ENCODE measurements at places on chromosomes 6 and 20.

DNA sequence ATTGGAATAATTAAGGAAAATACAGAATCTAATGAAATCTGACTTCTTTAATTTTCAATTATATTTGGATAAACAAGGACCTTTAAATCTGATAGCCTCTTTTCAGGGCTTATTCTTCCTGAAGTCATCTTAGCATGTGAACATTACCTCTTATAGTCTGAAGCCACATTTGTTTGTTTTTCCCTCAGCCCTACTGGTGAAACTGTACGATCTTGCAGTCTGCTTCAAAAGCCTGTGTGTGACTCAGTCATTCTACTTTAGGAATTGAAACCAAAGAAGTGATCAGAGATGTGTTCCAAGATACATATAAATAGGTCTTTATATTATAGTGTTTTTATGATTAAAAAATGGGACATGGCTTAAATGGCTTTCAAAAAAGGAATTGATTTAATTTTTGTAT is 67.5 kb downstream of the MACROD2 start:
- no peak for DNase-seq

DNA sequence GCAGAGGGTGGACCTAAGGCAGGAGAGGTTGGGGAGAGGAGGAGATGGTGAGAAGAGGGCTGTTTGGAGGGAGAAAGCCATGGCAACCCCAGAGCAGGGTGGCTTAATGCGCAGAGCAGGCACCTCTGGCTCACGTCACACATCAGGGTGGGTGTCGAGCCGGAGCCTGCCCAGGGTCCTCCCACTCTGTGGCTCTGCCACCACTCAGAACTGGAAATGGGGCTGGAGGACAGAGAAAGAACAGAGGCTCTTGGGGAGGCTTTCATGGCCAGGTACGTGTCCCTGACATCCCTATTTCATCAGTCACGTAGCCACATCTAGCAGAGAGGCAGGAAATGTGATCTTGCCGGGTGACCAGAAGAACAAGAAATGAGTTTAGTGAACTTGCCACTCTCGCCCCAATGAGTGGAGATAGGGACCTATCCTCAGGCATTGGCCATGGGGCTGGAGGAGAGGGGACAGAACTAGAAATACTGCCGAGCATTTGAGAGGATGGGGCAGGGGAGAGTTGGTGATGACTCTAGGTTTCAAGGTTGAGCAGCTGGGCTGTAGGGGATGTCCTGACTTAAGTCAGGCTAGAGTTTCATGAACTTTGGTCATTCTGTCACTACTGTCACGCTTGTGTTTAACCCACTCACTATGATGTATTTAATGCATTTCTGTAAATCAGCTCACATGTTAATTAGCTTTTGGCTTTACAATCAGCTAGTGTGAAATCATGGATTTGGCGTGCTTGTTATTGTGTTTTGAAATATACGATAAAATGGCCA is 52.7 kb downstream of the CDH26 start:
- DNase-seq, result no peak

DNA sequence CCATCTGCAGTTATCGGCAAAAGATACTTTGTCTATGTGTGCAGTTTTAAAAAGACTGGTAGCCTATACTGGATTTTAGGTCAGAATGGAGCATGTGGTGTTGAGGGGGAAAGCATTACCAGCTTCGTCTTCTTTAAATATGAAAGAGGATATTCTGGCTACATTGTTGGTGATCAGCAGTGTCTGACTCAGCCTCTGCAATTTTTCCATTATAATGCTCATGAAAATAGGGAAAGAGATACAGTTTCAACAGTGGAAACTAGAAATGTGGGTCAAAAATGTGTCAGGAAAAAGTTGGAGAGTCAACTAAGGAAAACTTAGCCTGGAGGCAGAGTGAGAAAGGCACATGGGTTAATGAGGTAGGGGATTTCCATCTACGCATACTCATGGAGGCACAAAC is 45.2 kb downstream of the HDGFL1 start:
- DNase-seq, result no peak

DNA sequence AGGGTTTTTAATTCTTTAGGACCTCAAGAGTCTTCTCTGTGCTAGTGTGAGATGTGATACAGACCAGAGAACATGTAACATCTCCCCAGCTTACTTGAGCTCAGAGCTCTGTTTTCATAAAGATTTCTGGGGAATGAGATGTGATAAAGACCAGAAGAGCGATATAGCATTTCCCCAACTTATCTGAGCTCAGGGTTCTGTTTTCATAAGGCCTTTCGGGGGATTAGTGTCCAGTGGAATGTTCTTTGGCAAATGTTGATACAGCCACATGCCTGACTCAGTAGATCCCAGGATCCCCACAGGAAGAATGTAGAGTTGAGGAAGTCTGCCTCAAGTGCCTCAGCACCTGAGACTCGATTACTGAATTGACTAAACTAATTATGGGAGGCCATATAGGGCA is 18.7 kb upstream of the TOP1 start:
- DNase-seq, result no peak

- no peak for DNase-seq
Measured at GRCh38 chr6:7904654-7905319, 5.8 kb downstream of the TXNDC5 start.

- no peak for DNase-seq
Measured at GRCh38 chr20:46999801-47000465, 105.3 kb downstream of the EYA2 start.

- no peak for DNase-seq
Measured at GRCh38 chr6:143241911-143242310, 181.2 kb downstream of the AIG1 start.

DNA sequence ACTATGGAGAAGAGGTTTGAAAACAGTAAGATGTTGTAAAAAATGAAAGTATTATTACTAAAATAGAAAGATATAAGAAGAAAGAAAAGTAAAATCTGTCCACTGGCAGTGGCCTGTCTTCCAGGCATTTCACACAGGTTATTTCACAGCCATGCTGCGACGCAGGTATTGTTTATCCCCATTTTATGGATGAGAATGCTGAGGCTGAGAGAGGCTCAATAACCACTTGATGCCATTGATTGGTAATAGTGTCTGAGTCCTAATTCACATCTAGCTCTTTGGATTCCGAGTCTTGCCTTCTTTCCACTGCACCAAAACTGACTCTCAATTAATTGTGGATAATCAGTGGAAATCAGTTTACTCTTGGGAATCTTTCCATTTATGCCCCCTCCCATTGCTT is 37.2 kb upstream of the IL20RA start:
- no peak for DNase-seq

- no peak for DNase-seq
Measured at GRCh38 chr6:117306227-117306790, 41.0 kb downstream of the VGLL2 start.

DNA sequence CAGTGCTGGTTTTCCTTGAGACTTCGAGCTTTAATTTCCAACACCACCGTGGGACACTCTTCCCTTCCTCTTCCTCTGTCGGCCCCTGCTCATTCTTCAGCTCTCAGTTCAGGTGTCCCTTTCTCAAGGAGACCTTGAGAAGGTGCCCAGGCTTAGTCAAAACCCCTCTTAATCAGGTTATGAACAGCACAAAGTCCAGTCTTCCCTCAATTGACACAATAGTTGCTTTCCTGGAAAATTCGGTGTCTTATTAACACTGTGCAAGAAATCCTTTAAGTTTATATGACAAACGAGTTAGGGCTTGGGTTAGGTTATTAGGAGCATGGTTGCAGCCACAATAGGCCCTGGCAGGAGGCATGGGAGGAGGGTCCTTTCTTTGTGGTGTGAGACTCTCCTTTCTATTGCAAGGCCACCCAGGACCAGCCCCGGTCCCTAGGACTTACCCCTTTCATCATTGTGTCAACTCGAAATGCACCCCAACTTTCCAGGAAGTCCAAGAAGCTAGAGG is 1.5 kb upstream of the NSFL1C start:
- DNase-seq, result no peak

DNA sequence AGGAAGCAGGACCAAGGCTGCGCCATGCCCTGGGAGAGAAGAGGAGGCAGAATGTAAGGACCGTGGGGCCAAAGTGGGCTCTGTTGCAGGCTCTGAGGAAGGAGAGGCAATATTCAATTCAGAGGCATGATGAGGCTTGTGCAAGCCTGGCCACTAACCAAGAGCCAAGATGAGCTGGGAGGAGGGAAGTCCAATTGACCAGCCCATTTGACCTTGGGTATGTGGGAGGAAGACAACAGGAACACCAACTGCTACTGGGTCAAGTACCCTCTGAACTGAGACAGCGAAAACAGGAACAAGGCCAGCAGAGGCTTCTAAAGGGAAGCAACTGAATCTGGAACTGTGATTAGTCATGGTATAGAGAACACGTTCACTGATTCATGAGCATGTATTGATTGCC is 779.6 kb downstream of the MAFB start:
- no peak for DNase-seq

DNA sequence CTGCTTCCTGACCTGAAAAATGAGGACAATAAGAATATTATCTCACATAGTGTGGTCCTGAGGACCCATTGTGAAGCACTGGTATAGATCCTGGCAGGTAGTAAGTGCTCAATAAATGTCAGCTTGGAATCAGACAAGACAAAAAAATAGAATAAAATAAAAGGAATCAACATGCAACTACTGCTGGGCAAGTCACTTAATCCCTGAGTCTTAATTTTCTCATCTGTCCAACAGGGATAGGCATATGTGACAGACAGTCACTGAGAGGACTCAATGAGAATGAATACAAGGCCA is 38.0 kb upstream of the PIM1 start:
- DNase-seq, result no peak

DNA sequence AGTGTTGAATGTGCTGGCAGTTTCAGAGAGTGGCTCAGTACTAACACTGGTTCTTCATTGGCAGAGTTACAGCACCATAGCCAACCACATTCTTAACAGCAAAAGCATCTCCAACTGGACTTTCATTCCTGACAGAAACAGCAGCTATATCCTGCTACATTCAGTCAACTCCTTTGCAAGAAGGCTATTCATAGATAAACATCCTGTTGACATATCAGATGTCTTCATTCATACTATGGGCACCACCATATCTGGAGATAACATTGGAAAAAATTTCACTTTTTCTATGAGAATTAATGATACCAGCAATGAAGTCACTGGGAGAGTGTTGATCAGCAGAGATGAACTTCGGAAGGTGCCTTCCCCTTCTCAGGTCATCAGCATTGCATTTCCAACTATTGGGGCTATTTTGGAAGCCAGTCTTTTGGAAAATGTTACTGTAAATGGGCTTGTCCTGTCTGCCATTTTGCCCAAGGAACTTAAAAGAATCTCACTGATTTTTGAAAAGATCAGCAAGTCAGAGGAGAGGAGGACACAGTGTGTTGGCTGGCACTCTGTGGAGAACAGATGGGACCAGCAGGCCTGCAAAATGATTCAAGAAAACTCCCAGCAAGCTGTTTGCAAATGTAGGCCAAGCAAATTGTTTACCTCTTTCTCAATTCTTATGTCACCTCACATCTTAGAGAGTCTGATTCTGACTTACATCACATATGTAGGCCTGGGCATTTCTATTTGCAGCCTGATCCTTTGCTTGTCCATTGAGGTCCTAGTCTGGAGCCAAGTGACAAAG is 17.0 kb upstream of the ADGRF4 start:
- DNase-seq, result no peak

DNA sequence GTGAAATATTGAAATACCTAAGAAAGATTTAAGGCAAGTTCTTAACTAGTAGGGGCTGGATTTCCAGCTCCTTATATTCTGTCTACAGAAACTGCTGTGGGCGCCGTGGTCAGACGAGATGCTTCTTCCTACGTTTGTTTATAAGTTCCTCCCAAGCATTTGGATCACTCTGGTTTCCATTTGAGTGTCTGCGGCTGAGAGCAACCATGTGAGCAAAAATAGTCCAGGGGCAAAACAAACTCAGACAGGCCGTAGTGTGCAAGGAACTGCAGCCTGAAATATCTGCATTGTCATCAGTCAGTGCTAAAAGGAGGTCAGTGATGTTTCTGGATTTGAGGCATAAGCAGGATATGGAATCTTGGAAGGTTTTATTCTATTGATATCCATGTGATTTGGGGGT is 485.9 kb upstream of the JAG1 start:
- no peak for DNase-seq

DNA sequence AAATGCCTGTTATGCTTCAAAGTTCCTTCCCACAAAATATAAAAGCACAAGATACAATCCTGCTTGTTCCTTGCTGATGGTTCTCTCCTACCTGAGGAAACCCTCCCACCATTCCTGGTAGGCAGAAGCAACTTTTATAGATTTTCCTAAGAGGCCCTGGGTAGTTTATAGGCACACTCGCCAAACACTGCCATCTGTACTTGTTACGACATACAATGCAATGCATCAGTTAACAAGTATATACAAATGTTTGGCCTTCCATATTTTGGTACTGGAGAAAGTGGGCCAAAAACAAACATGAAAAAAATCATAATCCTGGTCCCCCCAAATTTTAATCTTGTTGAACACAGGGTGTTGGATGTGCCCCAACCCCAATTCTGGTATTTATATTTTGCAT is 16.6 kb downstream of the MCM9 start:
- no peak for DNase-seq

- DNase-seq, result no peak
Measured at GRCh38 chr6:123529843-123530242, 106.9 kb downstream of the TRDN start.

DNA sequence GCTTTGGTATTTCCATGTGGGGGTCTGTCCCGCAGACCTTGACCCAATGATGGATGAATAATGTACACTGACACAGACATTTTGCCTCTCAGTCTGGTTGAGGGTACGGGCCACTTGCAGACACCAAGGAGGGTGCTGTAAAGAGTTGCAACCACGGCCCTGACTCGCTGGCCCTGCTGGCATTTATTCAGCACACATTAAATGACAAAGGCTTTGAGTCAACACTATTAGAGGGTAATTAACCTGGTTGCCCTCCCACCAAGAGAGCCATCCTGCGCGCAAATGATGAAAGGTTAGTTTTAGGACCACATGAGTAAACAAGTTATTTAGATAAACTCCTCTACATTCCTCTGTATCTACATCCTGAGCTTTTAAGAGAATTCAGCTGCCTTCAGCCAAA is 308.9 kb upstream of the MMS22L start:
- no peak for DNase-seq

DNA sequence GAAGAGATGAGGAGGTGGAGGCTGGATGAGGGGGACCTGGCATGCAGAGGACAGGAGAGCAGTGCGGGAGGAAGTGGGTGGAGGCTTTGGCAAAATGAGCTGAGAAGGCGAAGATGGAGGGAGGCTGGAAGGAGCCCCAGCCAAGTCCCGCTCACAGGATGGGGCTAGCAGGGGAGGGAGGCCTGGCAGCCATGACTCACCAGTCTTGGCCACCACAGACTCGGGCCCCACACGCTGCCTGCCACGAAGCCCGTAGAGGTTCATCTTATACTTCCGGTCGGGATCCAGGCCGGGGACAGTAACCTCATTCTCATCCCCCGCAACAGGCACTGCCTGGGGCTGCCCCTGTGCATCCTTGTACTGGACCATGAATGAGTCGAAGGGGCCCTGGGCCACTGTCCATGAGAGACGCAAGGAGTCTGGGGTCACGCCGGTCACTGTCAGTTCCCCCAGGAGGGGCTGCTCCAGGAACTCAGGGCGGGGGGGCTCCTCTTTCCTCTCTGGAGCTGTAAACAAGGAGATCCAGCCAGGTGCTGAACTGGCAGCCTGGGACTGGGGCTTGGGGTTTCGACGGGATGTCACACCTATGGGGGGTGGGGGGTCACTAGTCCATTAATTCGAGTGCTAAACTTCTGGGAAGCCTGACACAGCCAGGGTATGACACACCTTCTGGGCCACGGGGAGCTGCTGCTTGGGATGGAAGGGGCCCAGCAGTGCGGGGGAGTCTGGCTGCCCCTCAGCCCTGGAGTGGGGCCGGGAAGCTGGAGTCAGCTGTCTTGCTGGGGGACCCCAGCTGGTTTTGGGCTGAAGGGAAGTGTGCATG is 27.8 kb downstream of the TNXB start:
- no peak for DNase-seq

GRCh38 chr20:10524034-10524476 is 89.0 kb downstream of the SLX4IP start:
- no peak for DNase-seq

GRCh38 chr6:54621285-54621684 is 225.3 kb upstream of the FAM83B start:
- DNase-seq, result no peak
